ENCODE measurements at places on chromosomes 12 and 14.

DNA sequence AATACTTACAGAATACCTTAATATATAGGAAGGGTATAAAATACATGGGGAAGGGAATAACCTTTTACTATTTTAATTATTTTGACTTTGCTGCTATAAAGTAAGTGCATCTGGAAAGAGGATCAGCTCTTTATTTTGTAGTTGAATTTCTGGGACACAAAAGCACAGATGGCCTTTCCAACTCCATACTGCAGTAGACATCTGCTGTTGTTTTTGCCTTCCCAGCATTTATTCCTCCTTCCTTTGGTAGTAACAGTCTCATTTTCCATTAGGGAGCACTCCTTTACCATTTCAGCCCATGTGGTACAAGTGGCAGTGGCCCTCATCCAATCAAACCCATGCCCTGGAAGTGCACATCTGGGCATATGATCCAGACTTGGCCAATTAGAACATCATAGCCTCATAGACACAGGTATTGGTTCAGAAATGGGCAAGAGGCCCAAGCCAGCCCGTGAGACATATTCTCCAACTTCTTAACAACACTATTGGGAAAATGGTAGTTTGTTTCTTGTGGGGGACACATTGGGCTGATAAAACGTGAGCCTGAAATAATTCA, 64.8 kb upstream of the YARS2 start:
- DNase-seq: no peak

DNA sequence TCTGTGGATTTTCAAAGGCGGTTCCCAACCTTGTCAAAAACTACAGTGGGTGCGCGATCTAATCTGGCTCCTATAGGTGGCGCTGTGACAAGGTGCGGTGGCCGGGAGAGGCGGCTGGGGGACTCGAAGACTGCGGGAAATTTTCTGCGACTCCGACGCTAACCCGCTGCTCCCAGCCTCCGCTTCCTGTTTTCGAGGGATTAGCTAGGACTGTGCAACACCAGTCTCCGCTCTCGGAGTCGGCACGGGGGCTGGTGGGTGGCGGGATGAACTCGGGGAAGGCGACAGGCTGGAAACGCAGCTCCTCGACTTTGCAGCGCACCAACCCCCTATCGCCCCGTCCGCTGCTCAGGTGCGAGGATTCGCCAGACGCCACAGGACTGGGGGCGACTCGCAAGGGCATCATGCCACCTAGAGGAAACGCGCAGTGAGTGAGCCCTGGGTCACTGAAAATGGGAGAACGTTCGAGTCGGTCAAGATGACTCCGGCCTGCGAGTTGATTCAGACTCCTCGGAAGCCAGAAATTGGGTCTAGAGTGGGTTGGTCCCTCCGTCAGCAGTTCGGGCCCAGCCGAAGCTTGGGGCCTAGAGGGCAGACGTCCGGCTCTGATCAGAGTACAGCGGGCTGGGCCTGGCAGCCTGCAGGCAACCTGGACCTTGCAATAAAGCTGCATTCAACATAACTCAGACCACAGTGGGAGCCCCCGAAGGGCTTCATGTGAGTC, 5.5 kb upstream of the PAX9 start:
- peak; percentile 30 for DNase-seq

DNA sequence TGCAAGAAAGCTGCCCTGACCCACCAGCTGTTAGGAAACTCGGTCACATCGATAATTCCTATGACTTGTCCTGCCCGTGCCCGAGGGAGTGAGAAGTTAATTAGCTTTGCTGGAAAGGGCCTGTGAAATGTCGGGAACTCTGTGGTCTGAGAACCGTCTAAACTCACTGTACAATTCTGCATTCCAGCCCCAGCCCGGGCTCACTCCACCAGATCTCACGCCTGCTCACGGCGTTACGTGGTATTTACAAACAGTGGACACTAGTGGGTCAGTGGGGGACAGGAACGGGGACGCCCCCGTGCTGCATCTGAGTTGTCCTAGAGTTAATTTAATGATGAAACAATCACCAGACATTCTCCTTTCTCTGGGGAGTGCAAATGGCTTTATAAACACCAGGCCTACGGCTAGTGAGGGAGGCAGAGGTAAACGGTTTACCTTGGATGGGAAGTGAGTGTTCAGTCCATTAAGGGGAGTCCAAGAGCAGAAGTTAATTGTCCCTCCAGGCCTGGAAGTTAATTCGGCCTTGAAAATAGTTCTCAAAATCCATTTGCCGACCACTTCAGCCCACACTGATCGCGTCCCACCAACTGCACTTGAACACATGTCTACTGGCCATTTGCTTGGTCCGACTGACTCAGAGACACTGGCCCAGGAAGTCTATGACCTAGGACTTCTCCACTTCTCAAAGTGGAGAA, 93.5 kb upstream of the MED13L start:
- no peak for DNase-seq

DNA sequence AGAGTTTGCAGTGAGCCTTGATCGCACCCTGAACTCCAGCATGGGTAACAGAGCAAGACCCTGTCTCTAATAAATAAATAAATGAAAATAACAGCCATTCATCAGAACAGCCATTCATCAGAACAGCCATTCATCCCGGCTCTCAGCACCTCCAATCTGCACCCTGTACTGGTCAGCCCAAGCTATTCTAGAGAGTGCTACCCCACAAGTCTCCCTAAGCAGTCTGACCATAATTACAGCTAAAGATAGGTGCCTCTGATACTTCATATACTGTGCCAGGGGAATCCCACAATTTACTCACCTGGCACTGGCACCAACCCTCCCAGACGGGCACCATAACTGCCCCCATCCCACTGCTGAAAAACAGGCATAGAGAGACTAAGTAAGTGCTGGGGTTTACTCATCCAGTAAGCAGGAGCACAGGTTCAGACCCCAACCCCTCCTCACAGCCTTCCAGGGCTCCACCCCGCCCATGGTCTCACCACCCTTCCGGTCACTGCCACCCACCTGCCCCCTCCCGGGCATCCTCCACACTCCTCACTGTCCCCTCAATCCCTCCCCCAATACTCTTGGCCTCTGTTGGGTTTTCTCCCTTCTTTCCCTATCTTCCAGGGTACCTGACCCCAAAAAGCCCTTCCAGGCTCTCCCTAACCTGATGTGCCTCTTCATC, 15.2 kb upstream of the EIF5 start:
- DNase-seq: no peak

GRCh38 chr12:65672441-65672840, 151.8 kb upstream of the HMGA2 start:
- no peak for DNase-seq

GRCh38 chr12:88870000-88870737, 289.9 kb upstream of the KITLG start:
- no peak for DNase-seq

GRCh38 chr14:91947475-91948184, at the start of gene FBLN5:
Gene FBLN5 (minus strand): TSS chr14:91947694. CDS start chr14:91947229, 465 bp downstream.
- no peak for DNase-seq

GRCh38 chr14:24259282-24260025, 3.5 kb downstream of the TGM1 start:
- DNase-seq: no peak

GRCh38 chr14:87748558-87748957, 244.4 kb downstream of the GALC start:
- DNase-seq: no peak

DNA sequence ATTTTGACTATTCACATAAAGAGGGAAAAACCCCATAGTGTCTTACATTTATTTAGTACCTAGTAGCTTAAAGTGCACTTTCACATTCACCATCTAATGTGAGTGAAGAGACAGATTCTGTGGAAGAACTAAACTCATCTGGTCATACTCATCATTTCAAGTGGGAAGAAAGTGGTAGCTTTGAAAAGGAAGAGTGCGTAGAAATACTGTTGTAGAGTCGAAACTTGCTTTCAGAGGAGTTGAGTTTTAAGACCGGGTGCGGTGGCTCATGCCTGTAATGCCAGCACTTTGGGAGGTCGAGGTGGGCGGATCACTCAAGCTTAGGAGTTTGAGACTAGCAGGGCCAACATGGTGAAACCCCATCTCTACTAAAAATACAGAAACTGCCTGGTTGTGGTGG, 222.2 kb downstream of the ERC1 start:
- no peak for DNase-seq

- no peak for DNase-seq
Observed at GRCh38 chr14:35993684-35993960, 167.5 kb downstream of the BRMS1L start.

DNA sequence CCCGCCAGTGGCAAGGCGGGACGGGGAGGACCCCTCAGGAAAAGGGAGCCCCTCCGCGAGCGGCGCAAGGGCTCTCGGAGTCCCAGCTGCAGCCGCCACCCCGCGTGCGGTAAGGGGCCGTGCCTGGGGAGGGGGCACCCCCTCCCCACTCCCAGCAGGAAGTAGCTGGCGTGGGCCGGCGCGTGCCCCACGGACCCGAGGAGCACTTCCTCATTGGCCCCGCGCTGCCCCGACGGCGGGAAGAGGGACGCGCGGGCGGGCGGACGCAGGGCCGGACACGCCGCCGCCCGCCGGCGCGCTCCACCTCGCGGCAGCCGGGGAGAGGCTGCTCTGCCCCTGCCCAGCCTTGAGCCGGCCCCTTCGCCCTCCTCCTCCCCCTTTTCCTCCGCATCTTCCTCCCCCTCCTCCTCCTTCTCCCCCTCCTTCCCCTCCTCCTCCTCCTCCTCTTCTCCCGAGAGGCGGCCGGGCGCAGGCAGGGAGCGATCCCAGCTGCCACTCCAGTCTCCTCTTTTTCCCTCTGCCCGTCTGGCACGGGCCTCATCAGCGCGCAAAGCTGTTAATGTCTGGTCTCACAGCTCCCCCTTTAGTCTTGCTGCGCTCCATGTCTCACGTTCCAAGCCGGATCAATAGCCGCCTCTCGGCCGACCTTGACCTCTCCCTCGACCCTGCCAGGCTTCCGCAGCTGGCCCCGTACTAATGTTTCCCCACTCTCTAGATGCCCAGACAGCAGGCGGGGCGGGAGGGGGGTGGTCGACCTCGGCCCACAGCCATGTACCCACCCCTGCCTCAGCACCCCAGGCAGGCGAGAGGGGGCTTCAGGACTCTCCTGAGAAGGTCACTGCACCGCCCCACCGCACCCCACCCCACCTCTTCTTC, 2.6 kb upstream of the BCL11B start:
- DNase-seq: peak; percentile 73

GRCh38 chr12:39931231-39931630, 174.7 kb downstream of the SLC2A13 start:
- no peak for DNase-seq

DNA sequence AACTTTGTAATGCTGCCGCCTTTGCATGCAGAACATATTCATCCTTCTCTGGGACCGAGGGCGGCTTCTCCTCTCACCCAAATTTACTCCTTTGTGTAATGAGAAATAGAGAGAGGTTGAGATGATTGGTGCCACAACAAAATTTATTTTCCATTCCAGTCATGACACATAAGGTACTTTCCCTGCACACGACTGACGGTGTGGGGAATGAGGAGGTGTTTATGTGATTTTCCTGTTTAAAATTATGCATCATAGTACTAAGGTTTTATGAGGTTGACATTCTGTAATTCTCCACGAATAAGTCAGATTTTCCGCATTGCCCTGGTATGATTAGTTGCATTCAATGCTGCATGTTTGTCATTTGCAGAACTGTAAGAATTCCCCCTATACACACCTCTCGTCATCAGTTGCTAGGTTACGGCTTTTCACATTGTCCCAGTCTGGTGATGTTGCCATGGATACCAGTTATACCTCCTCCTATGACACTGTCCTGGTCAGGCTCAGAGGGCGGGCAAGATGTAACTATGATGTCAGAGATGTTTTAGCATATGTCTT, 23.1 kb downstream of the BICDL1 start:
- no peak for DNase-seq

GRCh38 chr14:70084226-70084625, 104.5 kb downstream of the SLC8A3 start:
- no peak for DNase-seq

- no peak for DNase-seq
Observed at GRCh38 chr12:103422746-103423515, 72.8 kb downstream of the C12orf42 start.

- no peak for DNase-seq
Observed at GRCh38 chr12:116319898-116320621, 42.6 kb upstream of the MED13L start.

DNA sequence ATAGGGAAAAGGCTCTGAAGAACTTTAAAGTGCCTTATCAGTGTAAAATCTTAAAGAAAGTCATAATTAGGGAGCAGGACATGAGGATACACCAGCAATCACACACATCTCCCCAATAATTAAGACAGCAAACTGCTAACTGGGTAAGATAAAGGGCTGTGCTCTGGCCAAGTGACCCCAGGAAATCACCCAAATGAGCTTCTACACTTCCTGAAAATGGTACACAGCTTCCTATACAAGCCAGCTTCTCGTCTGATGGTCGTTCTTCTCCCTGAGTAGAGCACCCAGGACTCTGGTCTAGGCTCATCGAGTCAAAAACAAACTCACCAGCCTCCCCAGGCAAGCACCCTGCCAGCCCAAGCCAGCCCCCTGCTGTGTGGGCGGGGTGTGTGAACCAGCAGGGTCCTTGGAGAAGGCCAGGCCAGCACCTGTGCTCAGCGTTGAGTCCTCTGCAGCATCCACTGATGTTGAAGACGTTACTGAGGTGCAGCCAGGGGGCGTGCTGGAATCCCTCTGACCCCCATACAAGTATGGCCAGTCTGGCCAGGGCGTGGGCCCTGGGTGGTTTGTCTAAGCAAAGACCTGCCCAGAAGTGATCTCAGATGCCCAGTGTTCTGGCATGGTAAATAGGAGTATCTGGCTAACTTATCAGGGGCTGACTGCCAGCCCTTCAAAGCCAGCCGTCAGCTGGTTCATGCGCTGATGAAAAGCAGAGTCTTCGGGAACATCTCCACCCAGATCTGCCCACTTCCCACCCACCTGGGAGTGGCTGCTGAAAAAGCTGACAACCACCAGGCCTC, 41.4 kb downstream of the ACTN1 start:
- DNase-seq: no peak

GRCh38 chr14:101078892-101079221, 175.3 kb upstream of the RTL1 start:
- no peak for DNase-seq

DNA sequence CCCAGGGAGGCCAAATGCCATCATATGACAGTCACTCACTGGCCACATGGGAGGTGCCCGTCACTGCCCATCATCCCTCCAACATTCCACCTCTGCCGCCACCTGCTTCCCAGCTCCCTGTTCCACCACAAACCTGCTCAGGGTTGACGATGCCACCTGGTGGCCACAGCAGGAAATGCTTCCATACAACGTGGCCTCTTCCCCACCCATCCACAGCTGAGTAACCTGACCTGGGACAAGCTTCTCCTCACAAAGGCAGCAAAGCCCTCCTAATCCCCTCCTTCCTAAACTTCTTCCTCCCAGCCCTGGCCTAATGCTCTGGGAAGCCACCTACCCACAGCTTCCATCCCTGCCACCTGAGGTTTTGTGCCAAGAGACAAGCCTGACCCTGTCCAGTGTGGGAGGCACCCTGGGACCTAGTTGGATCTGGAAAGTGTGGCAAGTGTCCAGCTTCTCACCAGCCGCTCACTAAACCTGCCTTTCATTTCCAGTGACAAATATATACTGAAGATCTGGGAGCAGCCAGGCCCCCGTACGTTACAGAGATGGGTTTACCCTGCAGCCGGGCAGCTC, 4.3 kb downstream of the DEGS2 start:
- DNase-seq: peak; percentile 70

DNA sequence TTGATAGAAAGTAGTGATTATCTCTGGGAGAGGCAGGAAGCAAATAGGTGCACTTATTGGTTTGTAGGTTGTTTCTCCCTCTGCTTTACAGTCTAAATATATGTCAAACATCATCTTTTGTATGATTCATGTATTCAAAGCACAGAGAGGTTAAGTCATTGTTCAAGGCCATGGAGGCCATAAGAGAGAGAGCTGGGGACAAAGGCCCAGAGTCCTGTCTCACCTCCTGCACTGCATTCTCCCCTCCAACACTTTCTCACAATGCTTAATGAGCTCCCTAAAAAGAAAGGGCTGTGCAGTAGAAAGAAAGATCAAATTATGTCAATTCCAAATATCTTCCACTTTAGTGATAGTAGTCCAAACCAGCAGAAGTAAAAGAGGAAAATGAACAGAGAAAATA, 180.4 kb upstream of the DIO3 start:
- no peak for DNase-seq

All from HuH-7 (cell line).